Suppressor macrophage (primary cell): ENCODE measurements at places on chromosomes 3 and 15.

DNA sequence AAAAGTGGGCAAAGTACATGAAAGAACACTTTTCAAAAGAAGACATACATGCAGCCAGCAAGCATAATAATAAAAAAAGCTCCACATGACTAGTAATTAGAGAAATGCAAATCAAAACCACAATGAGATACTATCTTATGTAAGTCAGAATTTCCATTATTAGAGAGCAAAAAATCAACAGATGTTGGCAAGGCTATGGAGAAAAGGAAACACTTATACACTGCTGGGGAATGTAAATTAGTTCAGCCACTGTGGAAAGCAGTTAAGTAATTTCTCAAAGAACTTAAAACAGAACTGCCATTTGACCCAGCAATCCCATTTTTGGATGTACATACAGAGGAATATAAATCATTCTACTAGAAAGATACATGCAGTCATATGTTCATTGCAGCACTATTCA lies 360.7 kb downstream of the NSUN3 start:
- DNase-seq = no peak

DNA sequence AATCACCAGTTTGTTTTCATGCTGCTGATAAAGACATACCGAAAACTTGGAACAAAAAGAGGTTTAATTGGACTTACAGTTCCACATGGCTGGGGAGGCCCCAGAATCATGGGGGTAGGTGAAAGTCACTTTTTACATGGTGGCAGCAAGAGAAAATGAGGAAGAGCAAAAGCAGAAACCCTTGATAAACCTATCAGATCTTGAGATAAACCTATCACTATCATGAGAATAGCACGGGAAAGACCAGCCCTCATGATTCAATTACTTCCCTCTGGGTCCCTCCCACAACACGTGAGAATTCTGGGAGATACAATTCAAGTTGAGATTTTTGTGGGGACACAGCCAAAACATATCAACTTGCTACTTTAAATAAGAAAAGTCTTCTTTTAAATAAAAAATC lies 28.9 kb downstream of the CD200R1L start:
- DNase-seq = peak; percentile 52

GRCh38 chr3:187456250-187456649 lies 88.1 kb downstream of the RTP4 start:
- no peak for DNase-seq

DNA sequence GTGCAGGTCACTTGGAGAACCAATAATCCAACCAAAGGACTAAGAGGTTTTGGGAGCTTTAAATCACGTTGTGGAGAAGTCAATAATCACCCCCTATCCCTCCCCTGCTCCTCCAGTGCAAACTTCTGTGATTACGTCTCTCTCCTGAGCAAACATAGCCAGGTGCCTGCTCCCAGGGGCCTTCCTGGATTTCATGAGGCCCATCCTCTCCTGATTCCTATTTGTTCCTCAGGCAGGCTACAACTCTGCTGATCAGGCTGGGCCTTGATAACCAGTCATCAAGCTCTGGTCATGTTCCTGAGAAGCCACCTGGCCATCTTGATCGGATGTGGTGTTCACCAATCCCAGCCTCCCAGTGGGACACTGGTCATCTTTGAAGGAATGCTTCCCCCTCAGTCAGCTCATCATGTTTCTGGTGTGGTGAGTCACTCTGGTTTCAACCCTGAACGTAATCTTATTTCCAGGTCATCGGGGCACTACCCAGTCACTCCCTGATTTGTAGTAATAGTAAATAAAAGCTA lies 2.9 kb upstream of the ZNF710 start:
- DNase-seq = peak; percentile 70

- no peak for DNase-seq
Observed at GRCh38 chr3:55974421-55975165, 487.5 kb upstream of the WNT5A start.
